Activated CD4-positive, CD25-positive, alpha-beta regulatory T cell (primary cell): ENCODE measurements at places on chromosomes 3 and 15.

- DNase-seq = no peak
Measured at GRCh38 chr3:11481556-11481955, 162.2 kb downstream of the VGLL4 start.

DNA sequence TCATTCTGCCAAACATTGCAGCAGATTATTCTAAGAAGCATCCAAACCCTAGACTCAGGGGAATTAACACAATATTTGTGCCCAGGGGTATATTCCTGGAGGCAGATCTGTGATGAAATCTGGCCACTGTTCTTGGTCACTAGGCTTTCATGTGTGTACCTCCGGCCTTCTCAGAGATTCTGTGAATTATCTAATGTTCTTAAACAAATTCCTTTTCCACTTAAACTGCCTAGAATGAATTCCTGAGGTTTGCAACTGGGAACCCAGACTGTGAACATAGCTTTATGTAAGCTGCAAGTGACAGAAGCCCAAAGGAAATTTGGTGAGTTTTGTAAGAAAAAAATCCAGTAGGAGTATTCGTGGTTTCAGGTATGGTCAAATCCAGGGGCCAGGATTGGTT lies 20.7 kb upstream of the CTNNB1 start:
- DNase-seq = no peak

GRCh38 chr3:14284694-14285547 lies 106.3 kb downstream of the LSM3 start:
- DNase-seq = no peak

DNA sequence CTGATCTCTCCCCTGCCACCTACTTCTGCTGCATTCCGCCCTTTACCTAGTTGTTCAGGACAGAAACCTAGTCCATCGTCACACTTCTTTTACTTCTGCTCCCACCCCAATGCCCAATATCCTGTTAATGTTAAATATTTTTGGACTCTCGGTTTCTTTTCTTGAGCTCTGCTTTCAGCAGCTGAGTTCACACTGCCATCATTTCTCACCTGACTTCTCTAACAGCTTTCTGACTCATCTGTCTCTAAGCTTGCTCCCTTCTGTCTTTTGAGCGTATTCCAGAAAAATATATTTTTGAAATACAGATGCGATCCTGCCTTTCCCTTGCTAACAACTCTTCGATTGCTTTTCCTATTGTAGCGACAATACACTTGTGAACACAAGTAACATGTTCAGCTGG lies 183.4 kb downstream of the KLHL25 start:
- no peak for DNase-seq

DNA sequence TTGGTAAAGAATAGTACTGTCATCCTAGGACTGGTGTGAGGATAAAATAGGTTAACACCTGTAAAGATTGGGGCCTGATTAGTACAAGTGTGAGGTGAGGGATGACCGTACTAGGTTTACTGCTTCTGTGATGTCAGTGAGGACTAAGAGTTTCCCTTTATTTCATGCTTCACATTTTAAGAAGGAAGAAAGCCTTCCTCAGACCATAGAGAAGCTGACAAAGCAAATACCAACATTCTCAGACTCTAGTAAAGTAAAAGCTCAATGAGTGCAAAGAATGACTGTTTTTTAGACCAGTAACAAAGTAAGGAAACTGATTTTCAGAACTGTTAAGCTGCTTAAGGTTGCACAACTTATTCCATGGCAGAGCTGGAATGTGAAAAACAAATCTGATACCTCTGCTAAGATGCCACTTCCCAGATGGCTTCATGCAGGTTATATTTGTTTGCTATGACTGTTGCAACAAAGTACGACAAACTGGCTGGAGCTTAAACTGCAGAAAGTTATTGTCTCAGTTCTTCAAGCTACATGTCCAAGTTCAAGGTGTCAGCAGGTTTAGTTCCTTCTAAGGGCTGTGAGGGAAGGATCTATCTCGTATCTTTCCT lies 354.9 kb downstream of the RSL24D1 start:
- DNase-seq = no peak

- no peak for DNase-seq
Measured at GRCh38 chr3:106587551-106587950, 718.7 kb upstream of the CBLB start.
